ENCODE measurements at places on chromosomes 13 and 19.

DNA sequence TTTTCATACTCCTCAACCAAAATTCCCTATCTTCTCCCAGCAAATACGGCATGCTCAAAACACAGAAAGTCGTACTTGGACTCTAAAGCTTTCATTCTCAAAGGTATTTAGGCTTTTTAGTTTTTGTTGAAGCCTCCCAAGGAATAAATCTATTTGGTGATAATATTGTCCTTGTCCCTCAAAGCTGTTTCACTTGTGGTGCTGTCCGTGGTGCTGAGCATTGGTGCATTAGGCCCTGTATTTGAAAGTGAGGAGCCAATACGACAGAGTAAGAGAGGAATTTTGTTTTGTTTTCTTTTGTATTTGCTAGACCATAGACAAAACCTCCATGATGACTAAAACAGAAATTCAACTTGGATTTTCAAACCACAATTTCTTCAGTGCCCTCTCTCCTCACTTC is 3.2 kb upstream of the LGALS13 start:
- DNase-seq = no peak

DNA sequence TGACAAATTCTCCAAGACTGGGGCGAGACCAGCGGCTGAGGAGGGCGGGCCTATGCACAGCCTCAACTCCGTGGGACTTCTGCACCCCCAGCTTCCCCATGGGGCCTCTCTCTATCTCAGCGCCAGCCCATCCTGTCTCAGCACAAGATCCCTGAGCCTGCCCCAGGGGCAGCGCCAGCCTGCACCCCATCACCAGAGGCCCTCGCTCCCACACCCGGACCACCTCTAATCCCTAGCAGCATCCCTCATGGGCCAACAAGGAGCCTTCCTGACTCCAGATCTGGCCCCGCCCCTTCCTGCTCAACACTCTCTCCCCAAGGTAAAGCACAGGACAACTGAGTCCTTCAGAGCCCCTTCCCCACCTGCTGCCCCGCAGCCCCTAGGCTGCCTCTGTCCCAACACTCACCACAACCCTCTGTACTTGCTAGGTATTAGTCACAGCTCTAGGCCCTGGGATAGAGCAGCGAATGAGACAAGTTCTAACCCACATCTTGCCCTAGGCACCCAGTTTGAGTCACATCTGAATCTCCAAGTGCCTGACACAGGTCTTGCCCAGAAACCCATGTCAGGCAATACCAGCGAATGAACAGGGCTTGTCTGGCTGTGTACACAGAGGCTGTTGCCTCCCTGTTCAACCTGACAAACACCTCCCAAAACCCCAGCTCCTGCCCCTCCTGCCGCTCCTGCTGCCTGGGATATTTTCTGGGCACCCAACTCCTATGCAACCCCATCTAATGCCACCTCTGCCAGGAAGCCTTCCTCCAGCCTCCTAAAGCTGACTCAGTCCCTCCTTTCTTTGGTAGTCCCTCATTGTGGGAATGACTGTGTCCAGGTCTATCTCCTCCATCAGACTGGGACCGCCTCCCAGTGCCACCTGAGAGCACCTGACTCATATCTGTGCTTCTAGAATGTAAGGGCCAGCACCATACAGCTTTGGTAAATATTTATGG is 18.6 kb downstream of the GRIK5 start:
- DNase-seq = no peak

DNA sequence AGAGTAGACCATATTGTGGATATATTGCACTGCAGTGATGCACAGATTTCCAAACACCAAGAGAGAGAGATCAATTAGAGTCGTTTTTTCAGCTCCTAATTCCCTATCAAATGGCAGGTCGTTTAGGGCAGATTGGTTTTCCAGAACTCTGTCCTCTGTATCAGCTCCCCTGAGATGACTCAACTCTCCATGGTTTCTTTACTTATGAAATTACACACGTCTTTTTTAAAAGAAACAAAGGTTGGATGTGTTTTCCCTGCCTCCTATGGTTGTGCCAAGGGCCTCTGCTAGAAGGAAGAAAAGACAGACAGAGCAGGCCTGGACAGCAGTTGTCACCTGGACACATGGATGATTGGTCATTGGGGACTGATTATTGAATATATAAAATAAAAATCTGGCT is 478.1 kb upstream of the NBEA start:
- no peak for DNase-seq

GRCh38 chr13:28181413-28181812 is 43.1 kb downstream of the PAN3 start:
- DNase-seq = no peak

DNA sequence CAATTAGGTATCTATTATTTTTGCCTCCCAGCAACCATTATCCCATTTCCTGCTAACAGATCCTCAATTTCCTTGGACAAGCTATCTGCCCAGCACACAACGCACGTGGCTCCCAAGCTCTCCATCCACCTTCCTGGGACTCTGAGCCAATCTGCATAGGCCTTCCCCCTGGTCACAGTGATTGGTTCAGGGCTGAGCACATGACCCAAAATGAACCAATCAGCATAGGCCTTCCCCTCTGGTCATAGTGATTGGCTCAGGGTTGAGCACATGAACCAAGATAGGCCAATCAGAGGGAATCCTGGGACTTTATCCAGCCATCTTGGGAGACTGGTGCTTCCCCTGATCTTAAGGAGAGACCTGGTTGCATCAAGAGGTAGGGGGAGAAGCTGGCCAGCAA is 5.8 kb downstream of the CPAMD8 start:
- DNase-seq = no peak

GRCh38 chr13:21054313-21054712 is 7.1 kb downstream of the LATS2 start:
- DNase-seq = no peak

DNA sequence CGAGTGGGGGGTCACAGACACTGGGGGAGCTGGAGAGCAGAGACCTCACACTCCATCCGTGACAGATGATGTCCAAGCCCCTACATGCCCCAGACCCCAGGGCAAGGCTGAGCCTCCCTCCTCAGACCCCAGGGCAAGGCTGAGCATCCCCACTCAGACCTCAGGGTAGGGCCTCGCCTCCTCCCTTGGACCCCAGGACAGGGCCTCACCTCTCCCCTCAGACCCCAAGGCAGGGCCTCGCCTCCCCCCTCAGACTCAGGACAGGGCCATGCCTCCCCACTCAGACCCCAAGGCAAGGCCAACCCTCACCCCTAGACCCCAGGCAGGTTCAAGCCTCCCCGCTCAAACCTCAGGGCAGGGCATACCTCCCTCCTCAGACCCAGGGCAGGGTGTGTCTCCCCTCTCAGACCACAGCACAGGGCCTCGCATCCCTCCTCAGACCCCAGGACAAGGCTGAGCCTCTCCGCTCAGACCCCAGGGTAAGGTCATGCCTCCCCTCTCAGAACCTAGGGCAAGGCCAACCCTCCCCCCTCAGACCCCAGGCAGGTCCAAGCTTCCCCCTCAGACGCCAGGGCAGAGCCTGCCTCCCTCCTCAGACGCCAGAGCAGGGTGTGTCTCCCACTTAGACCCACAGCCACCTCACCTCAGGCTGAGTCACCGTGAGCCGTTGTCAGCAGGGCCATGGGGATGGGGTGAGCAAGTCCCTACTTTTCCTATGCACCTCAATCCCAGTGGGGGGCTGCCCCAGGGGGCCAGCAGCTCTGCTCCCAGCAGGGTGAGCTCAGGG is 1.7 kb upstream of the S1PR4 start:
- peak; percentile 70 for DNase-seq

DNA sequence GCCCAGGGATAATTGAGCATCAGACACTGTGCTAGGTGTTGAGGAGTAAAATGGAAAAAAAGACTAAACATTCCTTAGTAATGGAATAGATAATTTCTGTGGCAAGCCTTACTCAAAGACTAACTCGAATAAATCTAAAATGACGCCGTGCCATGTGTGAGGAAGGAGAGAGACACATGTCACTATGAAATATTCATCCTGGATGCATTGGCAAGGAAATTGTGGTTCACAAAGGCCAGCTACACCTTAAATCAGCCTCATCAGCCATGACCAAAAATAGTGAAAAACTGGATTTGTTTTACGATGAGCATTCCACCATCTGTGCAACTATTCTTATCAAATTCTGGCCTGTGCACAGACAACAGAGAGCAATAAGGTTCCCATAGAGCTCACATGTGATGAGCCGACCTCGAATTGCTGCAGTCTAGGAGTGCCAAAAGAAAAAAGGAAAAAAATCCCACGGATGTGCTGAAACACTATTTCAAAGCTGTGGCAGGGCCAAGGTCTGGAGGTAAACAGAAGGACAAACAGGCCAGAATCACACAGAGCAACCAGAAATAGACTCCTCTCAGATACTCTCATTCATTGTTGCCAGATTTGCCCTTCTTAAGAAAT is 505.7 kb downstream of the EFNB2 start:
- no peak for DNase-seq

GRCh38 chr13:87798536-87798935 is 127.4 kb downstream of the SLITRK5 start:
- DNase-seq = no peak

DNA sequence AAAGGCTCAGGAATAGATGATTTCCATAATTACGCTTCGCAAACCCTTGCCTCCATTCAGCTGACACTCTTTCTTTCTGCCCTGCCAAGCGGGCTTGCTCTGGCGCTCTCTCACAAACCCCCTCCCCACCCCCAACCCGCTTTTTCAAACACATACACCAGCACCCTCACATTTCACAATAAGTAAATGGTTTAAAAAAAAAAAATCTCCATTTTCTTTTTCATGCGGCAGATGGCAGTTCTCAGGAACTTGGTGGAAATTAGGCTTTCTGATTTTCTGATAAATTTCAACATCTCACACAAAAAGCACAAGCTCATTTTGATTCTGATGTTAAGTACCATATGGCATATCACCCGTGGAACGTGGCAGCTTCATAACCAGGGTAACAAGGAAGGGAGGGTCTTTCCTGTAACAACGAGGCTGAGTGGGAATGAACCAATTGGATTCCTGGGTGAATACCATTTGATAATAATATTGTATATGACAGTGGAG is 43.8 kb downstream of the C13orf42 start:
- DNase-seq = no peak

DNA sequence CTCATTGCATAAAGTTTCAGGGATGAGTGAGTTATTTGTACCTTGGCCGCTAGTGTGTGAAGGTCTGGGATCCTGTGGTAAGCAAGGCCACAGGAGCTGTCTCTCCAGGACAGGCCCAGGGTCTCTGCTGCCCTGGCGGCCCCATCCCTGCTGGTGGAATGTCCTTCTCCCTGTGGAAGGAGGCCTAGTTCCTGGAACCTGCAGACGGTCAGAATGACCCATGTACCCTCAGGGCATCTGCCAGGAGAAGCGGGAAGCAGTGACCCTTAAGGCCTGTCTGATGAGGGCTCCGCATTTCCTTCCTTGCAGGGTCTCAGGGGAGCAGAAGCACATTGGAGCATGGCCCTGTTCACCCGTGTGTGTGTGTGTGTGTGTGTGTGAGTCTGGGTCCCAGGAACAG is 32.1 kb upstream of the SOX1 start:
- no peak for DNase-seq

DNA sequence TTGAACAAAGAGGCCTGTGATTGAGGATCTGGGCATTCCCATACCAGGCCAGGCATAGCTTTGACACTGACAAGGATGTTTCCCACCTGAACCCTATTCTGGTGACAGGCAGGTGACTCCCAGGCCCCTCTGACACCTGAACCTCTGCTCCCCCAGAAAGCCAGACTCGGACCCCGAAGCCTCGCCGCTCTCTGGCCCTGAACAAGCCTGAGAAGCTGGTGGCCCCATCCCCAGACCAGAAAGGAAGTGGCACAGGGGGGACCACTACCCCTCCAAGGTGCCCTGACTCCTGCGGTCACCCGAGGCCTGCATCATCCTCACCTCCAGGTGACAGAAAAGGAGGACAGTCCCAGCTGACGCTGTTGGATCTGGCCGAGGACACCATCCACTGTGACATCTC is 14.7 kb downstream of the SIX5 start:
- DNase-seq = no peak

GRCh38 chr19:40744554-40745401 is 5.5 kb downstream of the ACTMAP start:
- DNase-seq = peak; percentile 15

DNA sequence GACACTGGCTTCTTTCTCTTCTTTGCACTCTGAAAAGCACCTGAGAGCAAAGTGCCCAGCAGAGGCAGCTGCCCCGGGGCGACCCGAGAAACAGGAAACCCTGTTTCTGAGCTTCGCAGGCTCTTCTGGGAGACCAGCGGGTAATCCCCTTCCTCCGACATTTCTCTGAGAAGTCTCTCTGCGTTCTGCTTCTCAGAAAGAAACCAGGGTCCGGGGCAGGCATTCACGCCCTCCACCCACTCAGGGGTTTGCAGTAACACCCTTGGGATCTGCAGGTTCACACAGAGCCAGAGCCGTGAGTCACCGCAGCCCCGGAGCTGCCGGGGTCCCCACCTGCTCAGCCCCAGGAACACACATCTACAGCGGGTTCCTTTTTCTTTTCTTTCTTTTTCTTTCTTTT is 86.0 kb downstream of the GADD45B start:
- DNase-seq = peak; percentile 68

DNA sequence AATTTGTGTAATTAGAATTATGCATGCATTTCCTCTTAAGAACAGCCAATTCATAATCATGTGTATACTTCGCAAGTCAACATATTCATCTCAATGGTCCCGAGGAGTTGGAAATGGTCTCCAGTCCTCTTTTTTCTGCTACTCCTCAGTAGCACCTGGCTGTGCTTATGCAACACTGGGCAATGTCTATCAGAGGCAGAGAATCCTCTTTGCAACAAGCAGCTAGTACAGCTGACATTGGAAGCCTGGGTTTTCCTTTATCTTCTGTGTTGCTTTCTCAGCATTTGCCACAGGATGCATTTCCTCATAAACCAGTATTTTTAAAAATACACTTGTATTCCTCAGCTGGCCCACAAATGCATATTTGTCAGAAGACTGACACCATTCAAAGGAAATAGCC is 405.3 kb upstream of the GPC6 start:
- DNase-seq = no peak

GRCh38 chr19:34639491-34640085 is 37.4 kb downstream of the SCGB2B2 start:
- peak; percentile 35 for DNase-seq

DNA sequence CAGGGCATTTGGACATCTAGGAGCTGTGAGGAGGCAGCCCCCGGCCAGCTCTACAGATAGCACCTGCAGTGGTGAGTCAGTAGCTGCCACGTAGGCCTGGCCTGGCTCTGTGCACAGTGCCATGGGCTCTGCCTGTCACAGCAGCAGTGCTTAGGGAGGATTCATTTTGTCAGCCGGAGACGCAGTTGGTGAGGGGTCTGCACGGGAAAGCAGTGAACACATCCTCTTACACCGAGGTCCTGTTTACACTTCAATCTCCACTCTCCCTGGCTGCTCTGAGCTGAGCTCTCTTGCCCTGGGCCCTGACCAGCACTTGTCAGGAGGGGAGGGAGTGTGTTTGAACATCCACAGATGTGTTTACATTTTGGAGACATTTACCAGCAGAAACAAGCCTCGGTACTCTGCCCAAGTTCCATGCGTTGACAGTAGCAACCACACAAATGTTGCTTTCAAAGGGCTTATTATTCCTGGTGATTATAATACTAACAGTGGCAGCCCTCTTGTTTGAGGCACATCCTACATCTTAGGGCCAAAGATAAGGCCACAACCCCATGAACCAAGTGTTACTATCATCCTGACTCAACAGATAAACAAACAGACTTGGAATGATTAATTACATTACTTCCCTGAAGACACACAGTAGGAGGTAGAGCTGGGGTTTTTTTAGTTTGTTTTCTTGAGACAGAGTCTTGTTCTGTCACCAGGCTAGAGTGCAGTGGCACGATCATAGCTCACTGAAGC is 148.9 kb downstream of the USP12 start:
- no peak for DNase-seq

GRCh38 chr19:43525836-43526771 is 897 bp downstream of the ETHE1 start:
- no peak for DNase-seq

Data from CD4-positive, alpha-beta T cell treated with Interferon gamma for 1 hour (primary cell).